Skin of body (tissue), 3 donors: ENCODE measurements at places on chromosomes 12 and 14.

GRCh38 chr12:129145381-129145780, 292.1 kb downstream of the GLT1D1 start:
- no peak for DNase-seq

- no peak for DNase-seq
These were observed 48.4 kb downstream of the ELK3 start for GRCh38 chr12:96242597-96242996.

- no peak for DNase-seq
These were observed 5.8 kb downstream of the IGF1 start for GRCh38 chr12:102474438-102475064.

GRCh38 chr14:105883066-105884005, 357.0 kb downstream of the TMEM121 start:
- DNase-seq: no peak

DNA sequence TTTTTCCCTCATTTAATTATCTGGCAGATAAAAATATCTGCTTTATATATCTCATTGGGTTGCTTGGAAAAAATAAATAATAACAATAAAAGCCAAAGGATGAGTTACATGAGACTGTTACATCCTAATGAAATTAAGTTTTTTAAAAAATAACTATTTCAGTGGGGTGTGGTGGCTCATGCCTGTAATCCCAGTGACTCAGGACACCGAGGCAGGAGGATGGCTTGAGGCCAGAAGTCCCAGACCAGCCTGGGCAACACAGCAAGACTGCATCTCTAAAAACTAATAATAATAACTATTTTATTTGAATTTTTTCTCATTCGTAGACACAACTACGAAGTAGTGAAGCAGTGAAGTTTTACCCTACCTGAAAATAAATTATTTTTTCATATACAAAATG, 103.3 kb downstream of the BCAT1 start:
- DNase-seq: no peak

DNA sequence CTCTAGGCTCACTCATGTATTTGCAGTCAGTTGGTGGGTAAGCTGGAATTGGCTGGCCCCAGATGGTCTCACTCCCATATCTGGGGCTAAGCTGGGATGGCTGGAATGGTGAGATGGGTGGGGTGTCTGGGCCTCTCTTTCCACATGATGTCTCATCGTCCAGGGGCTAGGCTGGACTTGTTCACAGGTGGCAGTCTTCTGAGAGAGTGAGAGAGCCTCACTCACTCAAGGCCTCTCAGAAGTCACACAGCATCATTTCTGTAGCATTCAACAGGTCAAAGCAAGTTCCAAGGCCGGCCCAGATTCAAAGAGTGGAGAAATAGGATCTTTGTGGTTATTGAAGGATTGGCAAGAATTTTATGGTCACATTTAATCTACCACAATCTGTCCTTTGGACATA, 102.7 kb downstream of the UNC79 start:
- DNase-seq: no peak

GRCh38 chr12:92543840-92544239, 158.9 kb upstream of the PLEKHG7 start:
- no peak for DNase-seq

GRCh38 chr14:50093496-50093895, 22.9 kb downstream of the VCPKMT start:
- no peak for DNase-seq

- DNase-seq: no peak
These were observed 435.8 kb downstream of the RPL10L start for GRCh38 chr14:46215801-46216200.

DNA sequence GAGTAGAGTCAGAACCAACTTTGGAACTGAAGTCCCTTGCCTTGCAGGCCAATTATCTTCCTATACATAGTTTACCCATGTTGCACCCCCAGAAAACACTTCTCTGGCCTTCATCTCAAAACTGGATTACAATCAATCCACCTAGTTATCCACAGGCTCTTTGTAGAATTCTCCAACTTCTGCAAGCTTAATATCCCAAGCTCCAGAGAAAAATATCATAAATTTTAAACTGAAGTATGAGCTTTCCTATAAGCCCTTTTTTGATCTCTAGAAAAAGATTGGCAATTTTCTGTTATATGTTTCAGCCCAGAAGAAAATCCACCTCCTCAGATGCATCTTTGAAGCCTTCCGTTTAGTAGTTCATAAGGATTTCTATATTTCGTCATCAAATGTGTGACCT, 553.4 kb downstream of the SNAPC1 start:
- DNase-seq: no peak

DNA sequence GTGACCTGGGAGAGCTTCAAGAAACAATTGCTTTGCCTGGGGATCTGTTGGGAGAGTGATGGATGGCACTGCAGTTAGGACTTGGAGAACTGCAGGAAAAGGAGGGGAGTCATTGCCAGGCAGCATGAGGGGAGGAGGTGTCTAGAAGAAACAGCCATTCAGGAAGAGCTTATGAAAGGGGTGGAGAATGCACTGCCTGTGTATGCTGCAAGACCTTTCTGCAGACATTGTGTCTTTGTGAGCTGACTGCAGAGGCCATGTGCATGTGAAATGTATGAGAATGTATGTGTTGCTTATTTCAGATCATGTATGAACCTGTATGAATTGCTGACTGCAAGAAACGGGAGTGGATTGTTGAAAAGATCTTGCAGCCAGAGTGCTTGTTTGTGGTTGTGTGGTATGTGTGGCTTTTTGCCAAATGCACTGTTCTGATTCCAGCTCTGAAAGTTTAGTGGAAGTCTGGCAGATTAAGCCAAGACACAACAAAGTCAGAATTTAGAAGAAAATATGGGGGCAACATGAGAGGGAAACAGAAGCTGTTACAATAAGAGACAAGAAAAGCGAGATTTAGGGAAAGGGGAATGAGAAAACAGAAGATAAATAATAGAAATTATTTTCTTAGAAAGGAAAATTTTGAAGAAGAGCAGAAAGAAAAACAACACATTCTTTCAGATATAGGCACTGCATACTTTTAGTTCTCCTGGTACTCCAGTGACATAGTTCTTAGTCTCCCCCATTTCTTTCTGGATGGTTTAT, 9.8 kb upstream of the RIMKLB start:
- DNase-seq: peak; percentile 95

DNA sequence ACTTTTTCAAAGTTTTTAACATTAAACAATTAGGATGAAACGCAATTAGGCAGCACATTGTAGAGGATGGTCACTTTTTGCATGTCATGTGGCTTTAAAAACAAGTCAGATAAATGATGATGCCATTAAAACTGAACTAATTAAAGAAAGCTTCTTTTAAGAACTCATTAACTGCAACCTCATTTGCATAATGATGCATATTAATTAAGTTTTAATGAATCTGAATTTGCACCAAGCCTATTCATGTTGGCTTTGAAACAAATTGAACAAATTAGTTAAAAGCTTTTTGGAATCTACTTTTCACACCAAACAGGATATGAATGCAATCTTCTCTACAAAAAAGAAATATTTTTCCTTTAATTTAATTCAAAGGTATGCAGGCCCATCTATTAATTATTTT, 499.0 kb downstream of the VRK1 start:
- DNase-seq: no peak

- DNase-seq: no peak
These were observed 319.1 kb upstream of the RGS6 start for GRCh38 chr14:71613168-71613567.

- peak; percentile 57 for DNase-seq
These were observed 23.0 kb upstream of the TTC7B start for GRCh38 chr14:90839024-90839888.

DNA sequence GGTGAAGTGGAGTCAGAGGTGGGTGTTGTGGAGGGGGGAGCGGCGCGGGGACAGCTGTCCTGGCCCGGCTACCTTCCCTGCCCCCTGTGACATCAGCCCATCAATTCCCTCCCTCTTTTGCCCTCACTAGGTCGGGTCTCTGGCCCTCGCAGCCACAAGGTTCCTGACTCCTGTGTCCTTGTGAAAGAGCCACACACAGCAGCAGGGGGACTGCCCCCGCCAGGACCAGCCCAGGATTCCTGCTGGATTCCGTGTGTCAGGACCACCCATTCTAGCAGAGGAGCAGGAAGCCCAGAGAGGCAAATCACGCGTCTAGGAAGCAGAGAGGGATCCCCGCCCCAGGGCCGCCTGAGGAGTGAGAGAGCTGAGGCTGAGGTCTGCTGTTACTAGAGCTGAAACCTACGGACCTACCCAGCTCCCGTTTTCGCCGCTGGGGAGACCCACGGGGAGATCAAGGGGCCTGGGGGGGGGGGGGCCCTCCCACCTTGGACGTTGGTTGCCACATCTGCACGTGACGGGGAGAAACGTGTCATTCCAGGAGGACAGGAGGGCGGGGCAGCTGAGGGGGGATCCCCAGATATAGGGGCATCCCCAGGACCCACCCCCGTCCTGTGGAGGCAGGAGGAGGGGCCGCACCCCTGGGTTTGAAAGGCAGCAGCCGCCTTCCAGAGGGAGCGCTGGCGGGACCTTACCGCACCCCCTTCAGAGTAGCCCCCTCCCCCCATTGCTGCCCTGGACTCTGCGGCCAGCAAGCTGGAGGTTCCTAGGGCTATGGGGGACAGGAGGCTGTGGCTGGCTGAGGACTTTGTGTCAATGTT, 12.5 kb upstream of the INF2 start:
- peak; percentile 37 for DNase-seq

GRCh38 chr12:32516230-32516629, 116.9 kb downstream of the FGD4 start:
- DNase-seq: no peak

DNA sequence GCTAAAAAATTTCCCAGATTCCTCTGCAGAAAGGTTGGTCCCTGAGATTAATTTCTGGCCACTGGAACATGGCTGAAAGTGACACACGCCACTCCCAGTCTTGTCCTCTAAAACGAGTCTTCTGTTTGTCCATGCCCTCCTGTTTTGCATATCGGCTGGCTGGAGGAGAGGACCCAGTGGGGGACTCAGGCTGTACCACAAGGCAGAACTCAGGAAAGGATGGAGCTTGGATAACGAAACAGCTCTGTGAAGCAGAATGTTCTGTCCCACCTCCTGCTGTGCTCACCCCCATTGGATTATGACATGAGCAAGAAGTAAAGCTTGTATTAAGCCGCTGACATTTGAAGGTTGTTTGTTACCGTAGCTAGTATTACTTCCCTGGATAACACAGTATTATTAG, 856.2 kb downstream of the BCL11B start:
- no peak for DNase-seq

DNA sequence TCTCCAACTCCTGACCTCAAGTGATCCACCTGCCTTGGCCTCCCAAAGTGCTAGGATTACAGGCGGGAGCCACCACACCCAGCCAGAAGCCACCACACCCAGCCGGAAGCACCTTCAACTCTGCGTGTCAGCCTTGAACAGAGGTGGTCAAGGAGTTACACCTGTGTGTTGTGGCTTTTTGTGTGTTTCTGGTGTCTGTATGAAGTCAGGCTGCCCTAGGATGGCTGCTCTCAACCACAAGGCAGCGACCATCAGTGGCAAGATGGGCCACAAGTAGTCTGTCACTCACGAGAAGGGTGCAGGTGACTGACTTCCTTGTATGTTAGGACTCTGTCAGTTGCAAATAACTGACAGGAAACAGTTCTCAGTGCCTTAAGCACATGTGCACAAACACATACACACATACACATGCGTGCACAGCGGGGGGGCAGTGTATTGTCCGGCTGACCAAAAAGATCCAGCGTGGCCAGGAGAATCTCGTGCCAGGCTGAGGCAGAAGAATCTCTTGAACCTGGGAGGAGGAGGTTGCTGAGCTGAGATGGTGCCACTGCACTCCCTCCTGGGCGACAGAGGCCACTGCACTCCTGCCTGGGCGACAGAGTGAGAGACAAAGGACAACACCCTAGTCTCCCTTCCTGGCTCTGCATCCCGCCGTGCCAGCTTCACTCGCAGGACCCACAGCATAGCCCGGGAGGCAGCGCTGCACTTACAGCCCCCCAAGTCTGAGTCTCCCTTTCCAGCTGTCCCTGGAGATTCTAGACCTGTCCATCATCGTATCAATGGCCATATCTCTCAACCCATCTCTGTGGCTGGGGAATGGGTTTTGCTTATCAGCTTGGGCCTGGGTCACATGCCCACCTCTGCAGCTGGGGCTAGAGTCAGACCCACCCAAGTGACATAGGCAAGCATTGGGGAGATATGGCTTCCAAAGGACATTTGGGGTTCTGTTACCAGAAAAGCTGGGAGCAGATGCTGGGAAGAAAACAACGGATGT, 13.7 kb downstream of the P2RX4 start:
- no peak for DNase-seq

DNA sequence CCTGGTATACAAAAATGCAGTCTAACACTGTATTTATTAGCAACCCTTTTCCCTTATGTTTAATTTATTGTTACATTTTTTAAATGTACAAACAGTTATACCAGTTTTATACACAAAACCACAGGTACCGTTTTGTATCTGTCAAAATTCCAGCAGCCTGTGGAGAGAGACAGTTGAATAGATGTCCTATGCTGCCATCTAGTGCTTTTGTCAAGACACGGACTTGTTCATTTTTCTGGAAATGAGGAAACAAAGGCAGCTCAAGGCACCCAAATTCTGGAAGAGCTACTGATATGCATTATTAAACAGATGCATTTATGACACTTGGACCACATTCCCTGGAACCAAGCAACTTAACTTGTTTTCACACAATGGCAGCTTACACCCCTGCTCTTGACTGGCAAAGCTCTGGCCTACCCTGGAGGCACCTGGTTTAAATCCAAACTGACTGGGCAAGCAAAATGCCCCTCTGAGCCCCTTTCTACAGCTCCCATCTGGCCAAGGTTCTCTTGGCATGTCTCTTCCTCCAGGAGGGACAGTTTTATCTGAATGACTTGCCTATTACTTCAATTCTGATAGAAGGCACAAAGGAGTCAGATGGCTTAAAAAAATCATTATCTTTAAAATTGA, 286.9 kb upstream of the PRKD1 start:
- peak; percentile 57 for DNase-seq

GRCh38 chr12:24054416-24054815, 104.9 kb upstream of the SOX5 start:
- DNase-seq: no peak

GRCh38 chr12:11810206-11810545, 160.7 kb downstream of the ETV6 start:
- no peak for DNase-seq

DNA sequence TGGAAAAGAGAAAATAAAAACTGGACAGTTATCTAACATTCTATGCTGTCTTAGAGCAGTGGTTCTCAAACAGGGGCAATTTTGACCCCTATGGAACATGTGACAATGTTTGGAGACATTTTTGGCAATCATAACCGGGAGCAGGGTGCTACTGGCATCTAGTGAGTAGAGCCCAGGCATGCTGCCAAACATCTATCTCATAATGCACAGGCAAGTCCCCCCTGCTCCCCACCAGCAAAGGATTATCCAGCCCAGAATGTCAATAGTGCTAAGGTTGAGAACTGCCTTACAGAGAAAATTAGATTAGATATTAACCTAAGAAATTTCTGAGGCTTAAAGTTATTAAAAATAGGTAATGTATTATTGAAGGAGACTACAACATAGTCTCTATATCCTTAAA, 22.9 kb upstream of the CATSPERB start:
- no peak for DNase-seq

GRCh38 chr12:65568517-65568916, 255.8 kb upstream of the HMGA2 start:
- no peak for DNase-seq

GRCh38 chr12:98360401-98360800, 155.0 kb upstream of the TMPO start:
- DNase-seq: no peak

GRCh38 chr12:80867941-80868340, 69.8 kb downstream of the LIN7A start:
- no peak for DNase-seq

- DNase-seq: no peak
These were observed 96.1 kb downstream of the CRADD start for GRCh38 chr12:93773122-93773871.
